ENCODE measurements at places on chromosomes 6 and 20. TPM values are rescaled to one million over a fixed set of nuclear protein-coding genes. Genes with fewer than 3 reads are reported as not detected.

DNA sequence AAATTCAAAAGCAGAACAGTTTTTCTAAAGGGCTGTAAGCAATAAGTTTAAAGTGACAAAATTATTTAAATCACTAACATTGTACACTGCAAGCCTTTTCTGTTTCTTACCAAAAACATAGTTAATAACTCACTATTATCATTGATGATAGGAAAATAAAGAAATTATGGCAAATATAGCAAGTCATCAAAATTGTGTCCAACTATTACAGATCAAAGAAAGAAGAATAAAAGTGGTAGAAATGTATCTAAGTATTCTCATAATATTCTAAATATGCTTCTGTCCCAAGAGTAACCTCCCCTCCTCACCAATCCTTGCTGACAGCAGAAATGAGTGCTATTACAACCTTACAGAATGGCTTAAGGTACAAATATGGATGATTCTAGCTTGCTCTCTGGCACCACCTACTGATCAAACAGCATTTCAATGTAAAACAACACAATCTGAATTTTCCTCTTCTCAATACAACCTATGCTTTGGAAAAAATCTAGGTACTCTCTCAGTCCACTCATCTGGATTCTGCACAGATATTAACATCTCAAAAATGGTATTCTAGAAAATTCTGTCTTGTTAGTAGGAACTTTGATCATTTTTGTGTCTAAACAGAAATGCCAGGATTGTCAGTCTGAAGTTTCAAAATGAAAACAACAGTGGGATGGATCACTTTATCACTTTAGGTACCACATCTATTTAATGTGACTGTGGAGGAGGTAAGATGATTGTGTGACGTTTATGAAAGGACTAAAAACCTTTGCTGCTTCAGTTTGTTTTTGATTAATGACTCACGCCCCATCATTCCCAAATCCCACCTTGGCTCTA lies 40.9 kb downstream of the ZFP64 start:
- DNase-seq = peak; percentile 15

DNA sequence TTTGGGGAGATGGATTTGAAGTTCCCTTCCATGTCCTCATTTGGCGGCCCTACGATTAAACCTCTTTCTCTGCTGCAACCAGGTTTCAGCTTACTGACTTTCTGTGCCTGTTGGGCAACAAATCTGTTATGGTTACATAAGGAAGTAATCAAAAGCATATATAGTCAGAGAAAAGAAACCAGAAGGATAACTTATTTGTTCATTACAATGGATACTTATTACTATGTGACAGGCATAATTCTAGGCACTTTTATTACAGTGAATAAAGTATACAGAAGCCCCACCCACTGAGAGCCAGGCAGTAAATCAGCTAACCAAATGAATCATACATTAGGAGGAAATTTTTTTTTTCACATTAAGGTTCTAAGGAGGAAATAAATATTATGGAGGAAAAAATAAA lies 9.6 kb upstream of the TRIM31 start:
- no peak for DNase-seq

C6orf132 gene
- 0.28 TPM for total RNA-seq

EPPIN gene
- 0.10 TPM for total RNA-seq

TMEM151B gene
- 18.0 TPM for total RNA-seq

GRCh38 chr6:29355603-29356002 lies 13.1 kb downstream of the OR5V1 start:
- DNase-seq = no peak

GRCh38 chr6:106142876-106143431 lies 56.8 kb downstream of the PRDM1 start:
- DNase-seq = no peak

EEF1A2 gene
- 79.9 TPM for total RNA-seq

GRCh38 chr6:162074641-162075275 lies 652.8 kb downstream of the PRKN start:
- DNase-seq = no peak

GRCh38 chr6:26175428-26176181 lies 88.4 kb downstream of the HFE start:
- no peak for DNase-seq

ACSS1 gene
- 37.3 TPM for total RNA-seq

GRCh38 chr6:144395826-144396225 lies 110.7 kb downstream of the UTRN start:
- DNase-seq = no peak

GRCh38 chr6:32148289-32149091 lies 3.2 kb downstream of the PRRT1 start:
- no peak for DNase-seq

- DNase-seq = no peak
Measured at GRCh38 chr6:87907521-87907920, 140.1 kb upstream of the SPACA1 start.

TCP1 gene
- 184 TPM for total RNA-seq

- DNase-seq = no peak
Measured at GRCh38 chr6:29737707-29738630, 14.7 kb downstream of the HLA-F start.

MANEA gene
- 39.5 TPM for total RNA-seq

DNA sequence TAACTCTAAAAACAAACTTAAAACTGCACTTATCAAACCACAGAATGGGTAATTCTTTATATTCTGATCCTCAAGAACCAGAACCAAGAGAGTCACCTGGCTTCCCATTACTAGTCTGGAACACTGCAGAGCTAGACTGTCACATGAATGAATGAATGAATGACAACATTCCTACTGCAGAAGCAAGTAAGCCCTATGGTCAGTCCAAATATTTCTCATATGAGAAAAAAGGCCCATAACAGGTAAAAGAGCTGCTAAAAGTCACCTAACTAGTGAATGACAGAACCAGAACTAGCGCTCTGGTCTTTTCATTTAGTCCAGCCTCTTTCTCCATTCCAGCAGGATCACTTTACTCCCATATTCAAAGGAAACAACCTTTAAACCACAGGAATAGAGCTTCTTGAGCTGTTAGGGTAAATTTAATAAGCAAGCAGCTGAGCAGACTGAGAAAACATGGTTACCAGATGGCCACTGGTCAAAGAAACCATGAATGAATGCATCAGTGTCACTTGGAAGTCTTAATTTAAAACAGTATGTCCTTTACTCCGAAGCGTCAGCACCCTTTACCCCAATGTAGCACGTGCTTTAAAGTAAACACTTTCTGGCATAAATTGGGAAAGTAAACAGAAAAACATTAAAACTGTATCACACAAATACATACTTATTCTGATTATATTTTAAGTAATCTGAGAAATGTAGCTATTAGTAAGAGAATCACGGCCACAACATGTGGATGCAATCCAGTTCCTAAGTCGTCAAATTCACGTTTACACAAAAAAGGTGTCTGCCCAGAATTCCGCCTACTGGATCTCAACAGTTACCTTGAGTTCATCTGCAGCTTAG lies 1.4 kb downstream of the PREP start:
- DNase-seq = no peak

ERVFRD-1 gene
- total RNA-seq = 0.06 TPM

DNA sequence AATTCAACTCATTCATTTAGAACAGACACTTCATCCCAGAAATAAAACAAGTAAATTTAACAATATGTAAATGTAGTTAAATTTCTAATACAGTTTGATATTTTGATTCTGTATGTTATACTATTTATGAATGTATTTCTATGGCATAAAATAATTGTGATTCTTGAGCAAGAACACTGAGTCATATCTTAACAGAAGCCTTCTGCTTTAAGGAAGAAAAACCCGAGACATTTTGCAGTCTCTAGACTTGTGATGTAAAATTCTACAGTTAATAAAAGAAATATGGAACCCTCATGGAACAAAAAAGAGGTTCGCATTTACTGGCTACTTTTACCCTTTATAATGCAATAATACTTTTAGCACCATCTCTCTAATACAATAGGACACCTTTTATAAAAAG lies 47.9 kb upstream of the SCML4 start:
- no peak for DNase-seq

Measured in spinal cord (tissue), 10 donors.